ENCODE measurements at places on chromosomes 2 and 18.

GRCh38 chr2:238250896-238251295 is 11.1 kb upstream of the HES6 start:
- no peak for DNase-seq

DNA sequence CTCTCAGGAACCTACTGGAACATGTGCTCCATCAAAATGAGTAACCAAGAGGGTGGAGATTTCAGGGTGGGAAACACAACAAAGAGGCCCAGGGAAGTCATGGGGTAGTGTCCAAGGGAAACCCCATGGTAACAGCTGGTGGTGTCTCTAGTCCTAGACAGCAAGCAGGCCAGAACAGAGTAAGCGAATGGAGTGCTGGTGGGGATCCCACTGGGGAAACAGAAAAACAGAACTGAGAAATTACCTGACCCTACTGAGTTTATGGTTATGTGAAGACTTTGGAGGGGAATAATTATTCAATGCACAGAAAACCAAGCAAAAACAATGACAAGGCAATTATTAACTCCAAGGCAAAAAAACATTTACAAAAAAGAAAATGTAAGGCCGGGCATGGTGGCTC is 16.9 kb downstream of the ERCC3 start:
- no peak for DNase-seq

DNA sequence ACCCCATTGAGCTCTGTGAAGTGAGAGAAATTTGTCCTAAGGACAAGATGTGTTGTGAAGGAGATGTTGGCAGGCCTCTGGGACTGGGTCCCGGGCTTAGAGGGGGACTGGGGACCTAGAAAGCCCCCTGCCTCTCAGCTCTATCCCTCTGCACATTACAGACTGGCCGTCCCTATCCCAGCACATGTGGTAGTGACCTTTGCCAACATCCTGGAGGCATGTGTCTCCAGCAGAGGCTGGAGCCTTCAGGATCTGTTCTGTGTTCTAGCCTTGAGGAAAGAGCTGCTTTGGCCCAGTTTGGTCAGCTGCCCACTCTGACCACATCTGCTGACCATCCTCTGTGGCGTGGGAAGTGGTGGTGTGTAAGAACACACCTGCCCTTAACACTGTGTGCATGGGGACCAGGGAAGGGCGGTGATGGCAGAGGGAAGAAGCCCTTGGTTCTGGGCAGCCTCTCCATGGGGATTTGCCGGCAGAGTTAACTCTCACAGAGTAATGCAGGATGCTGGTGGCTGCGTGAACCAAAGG is 33.4 kb downstream of the NCK2 start:
- DNase-seq = no peak

GRCh38 chr2:127228102-127228501 is 8.0 kb upstream of the CYP27C1 start:
- DNase-seq = no peak

DNA sequence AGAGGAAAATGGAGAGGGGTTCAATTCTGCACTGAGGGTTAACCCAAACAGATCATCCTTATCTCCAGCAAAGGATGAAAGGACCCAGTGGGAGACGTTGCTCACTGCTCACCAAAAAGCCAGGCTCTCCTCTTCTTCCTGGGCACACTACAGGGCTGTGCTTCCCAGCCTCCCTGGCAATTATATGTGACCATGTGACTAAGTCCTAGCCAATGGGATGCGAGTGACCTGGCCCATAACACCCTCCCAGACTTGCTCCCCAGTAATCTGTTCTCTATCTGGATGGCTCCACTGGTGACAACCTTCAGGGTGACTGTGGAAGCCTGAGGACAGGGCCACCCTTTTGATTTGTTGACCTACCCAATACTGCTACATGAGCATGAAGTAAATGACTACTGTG is 10.9 kb upstream of the PRKCE start:
- no peak for DNase-seq

GRCh38 chr18:34345738-34346137 is 121.0 kb upstream of the NOL4 start:
- DNase-seq = no peak

- DNase-seq = no peak
Measured at GRCh38 chr2:241252778-241253475, 62.5 kb downstream of the HDLBP start.

DNA sequence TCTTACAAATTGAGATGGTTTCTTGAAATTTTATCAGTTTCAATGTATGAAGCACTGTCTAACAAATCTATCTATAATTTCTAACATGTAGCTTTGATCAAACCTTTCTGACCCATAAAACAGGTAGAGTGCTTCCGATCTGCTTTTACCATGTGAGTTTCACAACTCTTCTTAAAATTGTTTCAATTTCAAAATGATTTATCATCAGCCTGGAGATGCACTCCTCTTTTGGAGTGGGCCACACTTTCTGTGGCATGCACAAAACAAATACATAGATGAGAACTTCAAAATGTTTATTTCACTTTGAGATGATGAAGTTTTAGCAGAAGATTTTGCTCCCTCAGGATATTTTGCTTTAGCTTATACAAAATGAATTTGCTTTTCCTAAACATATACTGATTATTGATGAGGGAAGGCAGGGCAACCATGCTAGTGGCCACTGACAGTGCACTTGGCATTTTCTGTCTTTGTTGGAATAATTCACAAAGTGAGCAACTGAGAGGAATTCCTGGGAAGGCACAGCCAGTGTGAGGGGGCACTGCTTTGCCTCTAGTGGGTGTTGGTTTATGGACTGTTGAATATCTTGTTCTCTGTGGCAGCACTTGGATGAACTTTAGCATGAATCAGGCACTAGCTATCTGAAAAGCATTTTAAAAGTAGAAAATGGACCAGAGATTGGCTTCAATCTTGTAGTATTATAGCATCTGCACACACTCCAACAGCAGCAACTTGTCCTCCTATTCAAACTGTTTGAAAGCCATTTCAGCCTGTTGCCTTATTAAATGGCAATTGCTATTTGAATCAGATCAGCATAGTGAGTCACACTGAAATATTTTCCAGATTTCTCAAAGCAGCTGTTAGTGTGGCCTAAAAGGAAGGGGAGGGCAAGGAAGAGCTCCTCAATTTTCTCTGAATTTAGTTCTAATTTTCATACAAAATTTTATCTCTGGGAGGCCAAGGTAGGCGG is 193.2 kb downstream of the CCDC85A start:
- no peak for DNase-seq

- no peak for DNase-seq
Measured at GRCh38 chr2:232486558-232487384, 863 bp downstream of the ECEL1 start.

DNA sequence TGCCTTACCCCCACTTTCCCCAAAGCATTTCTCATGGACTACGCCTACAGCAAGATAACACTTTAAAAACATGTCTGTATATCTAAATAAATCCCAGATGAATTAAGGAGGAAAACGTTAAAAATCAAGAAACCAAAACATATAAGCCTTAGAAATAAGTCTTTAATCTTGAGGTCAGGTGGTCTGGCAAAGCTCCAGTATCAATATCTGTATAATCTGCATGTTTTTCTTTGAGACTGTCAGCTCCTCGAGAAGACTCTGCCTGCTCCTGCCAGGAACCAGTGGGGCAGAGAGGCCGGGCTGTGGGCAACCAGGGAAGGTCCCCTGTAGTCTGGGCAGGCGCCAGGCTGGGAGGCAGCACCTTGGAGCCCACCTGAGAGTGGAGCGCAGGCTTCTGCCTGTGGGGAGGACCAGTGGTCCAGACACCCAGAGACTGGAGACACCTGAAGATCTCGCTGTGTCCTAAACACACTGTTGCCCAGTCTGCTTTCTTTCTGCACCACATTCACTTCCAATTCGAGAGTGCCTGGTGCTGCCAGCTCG is 291.0 kb upstream of the SOX11 start:
- DNase-seq = no peak

DNA sequence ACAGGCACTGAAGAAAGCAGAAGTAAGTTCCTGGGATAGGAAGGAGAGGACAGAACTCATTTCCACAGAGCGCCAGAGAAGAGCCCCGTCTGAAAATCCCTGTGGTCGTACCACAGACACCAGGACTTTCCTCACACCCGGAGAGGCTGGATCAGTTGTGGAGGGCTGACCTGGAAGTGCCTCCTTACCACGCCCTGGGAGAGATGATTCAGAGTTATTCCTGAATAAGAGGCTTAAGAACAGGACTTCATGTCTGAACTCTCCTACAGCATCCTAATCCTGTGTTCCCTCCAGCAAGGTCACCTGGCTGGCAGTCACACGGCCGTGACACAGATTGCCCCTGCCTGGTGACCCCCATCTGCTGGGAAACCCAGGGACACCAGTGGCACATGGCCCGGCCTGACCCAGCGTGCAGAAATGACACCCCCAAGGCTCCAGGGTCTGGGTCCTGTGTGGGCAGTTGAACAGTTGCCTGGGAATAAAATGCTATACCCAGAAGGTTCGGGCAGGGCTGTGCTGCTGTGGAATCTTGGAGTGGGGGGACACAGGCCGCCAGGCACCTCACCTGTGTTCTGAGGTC is 105.9 kb downstream of the PXDN start:
- DNase-seq = no peak

DNA sequence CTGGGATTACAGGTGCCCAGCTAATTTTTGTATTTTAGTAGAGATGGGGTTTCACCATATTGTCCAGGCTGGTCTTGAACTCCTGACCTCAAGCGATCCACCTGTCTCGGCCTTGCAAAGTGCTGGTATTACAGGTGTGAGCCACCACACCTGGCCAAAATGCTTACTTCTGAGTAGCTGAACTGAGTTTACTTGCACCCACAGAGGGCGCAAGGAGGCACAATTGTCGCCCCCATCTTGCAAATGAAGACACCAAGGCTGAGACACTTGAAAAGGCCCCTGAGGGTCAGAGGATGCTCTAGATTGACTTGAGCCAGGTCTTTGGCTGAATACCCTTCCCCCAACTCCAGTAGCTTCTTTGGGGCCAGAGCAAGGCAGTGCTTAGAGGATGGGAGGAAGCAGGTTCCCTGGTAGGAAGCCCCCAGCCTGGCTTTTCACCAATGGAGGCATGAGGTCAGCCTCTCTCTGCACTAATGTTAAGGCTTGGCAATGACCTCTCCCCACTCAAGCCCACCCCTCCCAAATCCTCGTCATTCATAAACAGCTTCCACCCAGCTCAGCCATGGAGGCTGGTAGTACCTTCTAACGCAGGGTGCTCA is 14.5 kb upstream of the KIF1A start:
- no peak for DNase-seq

GRCh38 chr2:160264308-160264707 is 64.2 kb upstream of the ITGB6 start:
- DNase-seq = no peak

DNA sequence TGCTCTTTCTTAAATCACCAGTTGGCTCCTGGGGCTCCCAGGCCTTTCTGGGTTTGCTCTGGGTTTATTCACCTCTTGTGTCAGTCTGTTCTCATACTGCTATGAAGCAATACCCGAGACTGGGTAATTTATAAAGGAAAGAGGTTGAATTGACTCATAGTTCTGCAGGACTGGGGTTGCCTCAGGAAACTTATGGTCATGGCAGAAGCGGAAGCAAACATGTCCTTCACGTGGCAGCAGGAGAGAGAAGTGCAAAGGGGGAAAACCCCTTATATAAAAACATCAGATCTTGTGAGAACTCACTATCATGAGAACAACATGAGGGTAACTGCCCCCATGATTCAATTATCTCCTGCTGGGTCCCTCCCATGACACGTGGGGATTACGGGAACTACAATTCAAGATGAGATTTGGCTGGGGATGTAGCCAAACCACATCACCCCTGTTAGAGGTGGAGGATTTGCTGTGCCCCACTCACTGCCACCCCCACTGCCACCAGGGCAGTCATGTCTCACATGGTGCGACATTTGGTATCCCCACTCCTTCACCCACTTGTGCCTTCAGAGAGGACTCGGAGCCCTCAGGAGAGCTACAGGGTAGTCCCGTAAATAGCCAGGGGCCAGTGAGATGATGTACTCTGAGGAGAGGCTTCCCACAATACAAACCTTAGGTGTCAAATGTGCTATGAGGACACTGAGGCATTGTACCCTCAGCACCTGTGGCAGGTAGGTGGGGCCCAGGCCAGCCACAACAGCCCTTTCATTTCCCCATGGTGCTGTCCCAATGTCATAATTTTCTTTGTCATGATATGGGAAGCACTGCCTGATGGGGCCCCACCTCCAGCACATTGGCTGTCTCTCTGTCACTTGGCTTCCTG is 35.7 kb downstream of the CDC42EP3 start:
- no peak for DNase-seq

- DNase-seq = no peak
Measured at GRCh38 chr2:233387667-233388528, 33.6 kb downstream of the DGKD start.

DNA sequence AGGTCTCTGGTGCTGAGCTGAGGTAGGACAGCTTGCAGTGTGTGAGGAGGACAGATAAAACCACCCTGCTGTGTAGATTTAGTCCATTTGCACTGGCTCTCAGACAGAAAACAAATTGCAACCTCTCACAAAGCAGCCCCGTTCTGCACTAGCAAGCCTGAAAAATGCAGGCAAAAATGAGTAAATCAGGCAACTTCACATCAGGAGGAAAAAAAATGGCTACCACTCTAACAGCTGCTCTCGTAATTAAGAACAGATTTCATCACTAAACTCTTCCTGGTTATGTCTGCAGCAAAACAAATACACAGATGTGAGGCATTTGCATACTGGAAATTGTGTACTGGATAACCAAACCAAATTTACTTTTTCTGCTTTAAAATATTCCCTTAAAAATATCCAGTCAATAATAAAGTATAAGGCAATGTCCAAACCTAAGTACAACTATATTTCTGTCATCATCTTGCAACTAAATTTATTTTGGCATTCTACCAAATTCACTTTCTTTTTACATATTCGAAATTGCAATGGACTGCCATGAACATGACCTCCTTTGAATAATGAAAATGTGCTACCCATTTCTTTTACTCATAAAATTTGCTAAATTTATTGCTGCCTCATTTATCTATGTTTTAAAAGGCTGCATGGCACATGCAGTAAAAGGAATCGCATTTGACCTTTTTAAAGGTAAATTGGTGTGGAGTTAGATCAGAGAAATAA is 157.4 kb downstream of the AFF3 start:
- no peak for DNase-seq

GRCh38 chr2:47402555-47402804 is 476 bp upstream of the MSH2 start:
- DNase-seq = no peak

- no peak for DNase-seq
Measured at GRCh38 chr2:48888066-48888465, 132.5 kb upstream of the LHCGR start.

DNA sequence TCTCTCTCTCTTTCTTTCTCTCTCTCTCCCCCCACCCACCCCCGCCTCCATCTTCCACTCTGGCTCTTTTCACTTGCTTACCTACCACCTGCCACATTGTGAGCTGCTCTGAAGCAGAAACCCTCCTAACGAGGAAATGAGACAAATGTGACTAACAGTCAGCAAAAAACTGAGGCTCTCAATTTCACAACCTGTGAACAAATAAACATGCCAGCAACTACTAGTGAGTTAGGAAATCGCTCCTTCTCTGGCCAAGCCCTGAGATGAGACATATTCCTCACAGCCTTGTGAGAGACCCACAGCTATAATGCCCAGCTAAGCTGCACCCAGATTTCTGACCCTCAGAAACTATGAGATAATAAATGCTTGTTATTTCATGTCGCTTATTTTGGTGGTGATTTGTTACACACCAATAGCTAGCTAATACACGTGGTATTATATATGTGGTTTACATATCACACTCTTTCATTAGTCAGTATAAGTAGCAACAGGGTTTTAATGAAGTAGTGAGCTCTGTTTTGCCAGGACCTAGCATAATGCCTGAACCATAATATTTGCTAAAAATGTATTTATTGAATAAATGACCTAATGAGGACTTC is 8.4 kb upstream of the ZNF521 start:
- no peak for DNase-seq

All from neuronal stem cell (in vitro differentiated cells).